ENCODE measurements at places on chromosomes 7 and 10.

DNA sequence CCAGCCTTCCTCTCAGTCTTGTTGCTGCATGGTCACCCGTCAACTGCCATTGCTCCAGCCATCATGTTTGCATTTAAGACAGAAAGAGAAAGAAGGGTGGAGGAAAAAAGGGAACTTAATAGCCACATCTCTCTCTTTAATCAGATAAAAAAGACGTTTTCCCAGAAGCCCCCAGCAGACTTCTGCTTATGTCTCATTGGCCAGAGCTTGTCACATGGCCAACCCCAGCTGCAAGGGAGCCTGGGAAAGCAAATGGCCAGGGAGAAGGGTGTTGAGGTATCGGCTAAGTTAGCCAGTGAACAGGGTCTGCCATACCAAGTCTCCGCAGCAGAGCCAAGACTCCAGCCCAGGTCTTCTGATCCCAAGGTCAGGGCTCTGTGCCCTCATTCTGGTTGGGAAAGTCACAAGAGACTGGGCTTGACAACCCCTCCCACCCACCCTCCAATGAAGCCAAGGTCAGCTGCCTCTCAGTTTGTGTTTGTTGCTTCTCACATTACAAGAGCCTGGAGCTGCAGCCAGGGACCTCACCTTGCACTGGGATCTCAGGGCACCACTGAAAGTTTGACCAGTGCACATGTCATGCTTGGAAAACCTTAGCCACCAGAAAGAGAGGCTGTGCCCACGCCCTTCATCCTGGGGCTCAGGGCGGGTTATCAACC, 80.3 kb upstream of the LYZL2 start:
- no peaks in the 10 kb centered on the region for H3K27me3 ChIP-seq
- no peaks in the 10 kb centered on the region for H3K36me3 ChIP-seq
- no peak overlapping the region for H3K4me3 ChIP-seq

GRCh38 chr10:63064706-63065105, 68.4 kb upstream of the NRBF2 start:
- H3K4me3 ChIP-seq, result no peak overlapping the region
- no peaks in the 10 kb centered on the region for H3K27me3 ChIP-seq
- H3K36me3 ChIP-seq, result no peaks in the 10 kb centered on the region

GRCh38 chr10:44566786-44567185, 181.9 kb upstream of the CXCL12 start:
- no peak overlapping the region for H3K27ac ChIP-seq
- no peaks in the 10 kb centered on the region for H3K4me1 ChIP-seq
- DNase-seq, result no peak

DNA sequence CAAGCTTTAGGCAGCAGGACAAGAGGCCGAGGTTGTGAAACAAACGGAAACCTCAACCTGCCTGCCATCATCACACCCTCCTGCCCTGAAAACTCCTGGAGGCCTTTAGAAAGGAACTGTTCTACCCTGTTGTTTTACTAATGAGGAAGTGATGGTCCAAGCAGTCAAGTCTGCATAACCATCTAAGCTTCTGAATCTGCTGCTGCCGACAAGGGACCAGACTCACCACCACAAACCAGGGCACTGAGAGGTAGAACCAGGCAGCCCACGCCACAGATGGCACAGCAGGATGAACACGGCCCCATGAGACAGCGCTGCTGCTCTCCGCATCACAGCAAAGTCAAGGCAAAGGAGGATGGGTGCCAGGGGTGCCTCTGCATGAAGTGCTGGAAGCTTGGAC, 209.4 kb downstream of the CELF2 start:
- no peak overlapping the region for H3K27ac ChIP-seq
- H3K27me3 ChIP-seq, result no peaks in the 10 kb centered on the region
- H3K36me3 ChIP-seq, result no peaks in the 10 kb centered on the region
- no peak overlapping the region for H3K4me3 ChIP-seq
- no peak for DNase-seq
- no peaks in the 10 kb centered on the region for H3K4me1 ChIP-seq

DNA sequence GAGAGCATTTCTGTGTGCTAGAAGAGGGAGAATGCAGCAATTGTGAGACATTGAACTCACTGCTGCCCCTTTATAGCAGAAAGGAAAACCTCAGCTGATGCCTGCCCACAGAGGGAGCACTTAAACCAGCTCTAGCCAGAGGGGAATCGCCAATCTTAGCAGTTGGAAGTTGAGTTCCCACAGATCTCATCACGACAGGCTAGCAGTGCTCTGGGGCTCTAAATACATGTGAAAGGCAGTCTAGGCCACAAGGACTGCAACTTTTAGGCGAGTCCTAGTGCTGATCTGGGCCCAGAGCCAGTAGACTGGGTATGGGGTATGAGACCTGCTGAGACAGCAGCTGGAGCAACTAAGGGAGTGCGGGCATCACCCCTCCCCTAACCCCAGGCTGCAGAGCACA, 25.2 kb upstream of the PRR15 start:
- no peak overlapping the region for H3K4me3 ChIP-seq
- DNase-seq, result peak; percentile 13
- no peak overlapping the region for H3K27ac ChIP-seq
- H3K4me1 ChIP-seq, result no peaks in the 10 kb centered on the region
- no peaks in the 10 kb centered on the region for H3K27me3 ChIP-seq

DNA sequence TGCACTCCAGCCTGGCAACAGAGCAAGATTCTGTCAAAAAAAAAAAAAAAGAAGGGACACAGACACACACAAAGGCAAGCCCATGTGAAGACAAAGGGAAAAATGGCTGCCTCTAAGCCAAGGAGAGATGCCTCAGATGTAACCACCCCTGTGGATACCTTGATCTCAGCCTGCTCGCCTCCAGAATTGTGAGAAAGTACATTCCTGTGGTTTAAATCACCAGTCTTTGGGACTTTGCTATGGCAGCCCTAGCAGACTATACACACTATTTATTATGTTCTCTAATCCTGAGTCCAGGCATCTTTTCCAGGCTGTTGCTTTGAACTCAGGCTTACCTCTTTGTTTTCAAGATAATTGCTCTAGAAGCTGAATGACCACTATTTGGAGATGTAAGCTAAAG, 494.3 kb downstream of the GALNT17 start:
- H3K27ac ChIP-seq, result no peak overlapping the region
- no peaks in the 10 kb centered on the region for H3K27me3 ChIP-seq
- H3K4me1 ChIP-seq, result no peaks in the 10 kb centered on the region

GRCh38 chr10:131641231-131641630, 259.6 kb upstream of the PPP2R2D start:
- H3K27ac ChIP-seq, result no peak overlapping the region
- H3K4me1 ChIP-seq, result no peaks in the 10 kb centered on the region
- DNase-seq, result no peak
- no peaks in the 10 kb centered on the region for H3K36me3 ChIP-seq

- no peaks in the 10 kb centered on the region for H3K27me3 ChIP-seq
- peaks cover 4% of the 10 kb centered on the region for H3K36me3 ChIP-seq
- no peak overlapping the region for H3K27ac ChIP-seq
- peaks cover 7% of the 10 kb centered on the region for H3K4me1 ChIP-seq
- DNase-seq, result no peak
Measured at GRCh38 chr10:17651896-17652295, 7.9 kb downstream of the STAM start.

GRCh38 chr10:127736915-127737562, at the start of gene FOXI2:
FOXI2 (plus strand) TSS chr10:127737185; CDS start chr10:127737274, 89 bp downstream.
- no peaks in the 10 kb centered on the region for H3K36me3 ChIP-seq
- H3K4me1 ChIP-seq, result no peaks in the 10 kb centered on the region
- no peak within 1 kb of the TSS for H3K4me3 ChIP-seq
- H3K27me3 ChIP-seq, result peaks cover 17% of the 10 kb centered on the region

DNA sequence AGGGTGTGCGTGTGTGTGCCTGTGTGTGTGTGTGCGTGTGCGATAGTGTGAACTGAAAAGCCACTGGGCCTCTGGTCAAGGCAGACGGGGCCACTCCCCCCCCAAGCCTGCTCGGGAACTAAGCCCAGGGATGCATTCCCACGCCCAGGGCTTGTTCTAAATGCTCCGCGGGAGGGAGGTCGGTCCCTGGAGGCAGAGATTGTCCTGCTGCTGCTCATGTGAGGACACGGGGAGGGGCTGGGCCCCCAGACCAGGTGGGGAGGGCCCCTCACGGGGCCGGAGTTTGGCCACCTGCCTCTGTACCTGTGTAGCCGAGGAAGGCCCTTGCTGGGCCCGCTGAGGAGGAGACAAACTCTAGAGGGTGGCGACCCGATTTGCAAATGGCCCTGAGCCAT, 93.9 kb downstream of the PDGFA start:
- no peak overlapping the region for H3K4me3 ChIP-seq
- peaks cover 4% of the 10 kb centered on the region for H3K4me1 ChIP-seq
- H3K36me3 ChIP-seq, result no peaks in the 10 kb centered on the region

GRCh38 chr7:151925446-151926335, 30.6 kb upstream of the GALNTL5 start:
- H3K27me3 ChIP-seq, result no peaks in the 10 kb centered on the region
- no peak overlapping the region for H3K27ac ChIP-seq
- H3K4me1 ChIP-seq, result peaks cover 2% of the 10 kb centered on the region

DNA sequence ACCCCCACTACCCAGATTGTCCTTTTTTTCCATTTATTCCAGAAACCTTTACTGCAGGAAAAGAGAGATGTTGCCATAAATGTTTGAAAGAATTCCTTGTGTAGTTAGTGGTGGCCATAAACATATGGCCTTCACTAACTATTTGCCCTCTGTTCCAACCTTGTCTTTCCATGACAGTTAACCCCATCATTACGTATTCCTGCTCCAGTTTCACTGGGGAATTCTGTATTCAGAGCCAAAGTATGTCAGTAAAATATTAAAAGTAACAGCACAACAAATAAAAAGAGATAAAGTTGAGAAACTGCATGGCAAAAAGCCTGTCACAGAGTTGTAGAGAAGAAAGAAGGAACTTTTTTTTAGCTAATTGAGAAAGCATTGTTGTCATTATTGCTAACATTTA, 261.3 kb downstream of the BICC1 start:
- H3K4me1 ChIP-seq, result no peaks in the 10 kb centered on the region
- H3K27ac ChIP-seq, result no peak overlapping the region
- H3K36me3 ChIP-seq, result no peaks in the 10 kb centered on the region
- H3K4me3 ChIP-seq, result no peak overlapping the region

DNA sequence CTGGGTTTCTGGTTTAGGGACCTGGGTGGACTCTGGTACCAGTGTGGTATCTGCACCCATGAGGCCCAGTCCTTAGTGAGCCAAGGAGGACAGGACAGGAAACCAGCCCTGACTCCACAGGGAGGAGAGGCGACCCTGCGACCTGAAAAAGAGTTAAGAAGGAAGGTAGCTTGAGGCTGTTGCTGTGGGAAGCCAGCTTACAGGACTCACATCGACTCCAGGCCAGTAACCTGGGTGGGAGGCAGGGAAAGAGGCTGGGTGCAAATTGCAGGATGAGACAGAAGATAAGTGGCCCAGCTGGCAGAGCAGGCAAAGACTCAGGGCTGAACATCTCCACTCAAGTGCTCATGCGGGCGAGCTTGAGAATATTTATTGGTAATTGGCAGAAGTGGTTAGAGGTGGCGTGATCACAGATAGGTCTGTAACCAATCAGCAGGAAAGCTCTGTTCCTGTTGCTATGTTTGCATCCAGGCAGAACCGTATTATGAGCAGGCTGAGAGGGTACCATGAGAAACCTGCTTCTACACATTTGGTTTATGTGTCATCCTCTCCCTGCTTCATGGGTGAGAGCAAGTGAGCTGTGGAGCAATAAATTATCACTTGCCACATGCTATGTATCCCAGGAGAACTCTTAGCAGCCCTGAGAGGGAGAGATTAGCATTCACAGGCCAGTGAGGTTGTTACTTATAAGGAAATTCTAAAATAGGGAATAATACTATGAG, 11.0 kb downstream of the TLL2 start:
- no peaks in the 10 kb centered on the region for H3K27me3 ChIP-seq
- H3K27ac ChIP-seq, result no peak overlapping the region
- H3K4me1 ChIP-seq, result no peaks in the 10 kb centered on the region
- H3K4me3 ChIP-seq, result no peak overlapping the region

DNA sequence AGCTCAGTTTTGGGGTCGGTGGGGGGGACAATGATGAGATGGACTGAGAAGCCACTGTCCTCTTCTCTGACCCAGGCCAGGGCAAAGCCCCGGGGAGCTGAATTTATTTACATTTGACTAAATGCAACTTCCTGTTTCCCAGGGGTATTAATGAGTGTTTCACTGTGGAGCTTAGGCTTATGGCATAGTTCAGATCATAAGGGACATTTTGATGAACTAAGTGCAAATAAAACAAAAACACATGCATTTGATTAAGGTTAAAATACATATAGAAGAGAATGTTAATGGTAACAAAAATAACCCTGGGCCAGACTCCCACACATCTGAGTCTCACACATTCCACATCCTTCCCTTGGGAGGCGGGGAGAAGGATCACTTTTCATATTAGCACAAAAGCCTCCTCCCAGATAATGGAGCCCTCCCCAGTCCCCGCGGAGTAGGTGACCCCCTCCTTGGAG, 320.6 kb downstream of the FRMD4A start:
- no peaks in the 10 kb centered on the region for H3K4me1 ChIP-seq
- H3K27ac ChIP-seq, result no peak overlapping the region

DNA sequence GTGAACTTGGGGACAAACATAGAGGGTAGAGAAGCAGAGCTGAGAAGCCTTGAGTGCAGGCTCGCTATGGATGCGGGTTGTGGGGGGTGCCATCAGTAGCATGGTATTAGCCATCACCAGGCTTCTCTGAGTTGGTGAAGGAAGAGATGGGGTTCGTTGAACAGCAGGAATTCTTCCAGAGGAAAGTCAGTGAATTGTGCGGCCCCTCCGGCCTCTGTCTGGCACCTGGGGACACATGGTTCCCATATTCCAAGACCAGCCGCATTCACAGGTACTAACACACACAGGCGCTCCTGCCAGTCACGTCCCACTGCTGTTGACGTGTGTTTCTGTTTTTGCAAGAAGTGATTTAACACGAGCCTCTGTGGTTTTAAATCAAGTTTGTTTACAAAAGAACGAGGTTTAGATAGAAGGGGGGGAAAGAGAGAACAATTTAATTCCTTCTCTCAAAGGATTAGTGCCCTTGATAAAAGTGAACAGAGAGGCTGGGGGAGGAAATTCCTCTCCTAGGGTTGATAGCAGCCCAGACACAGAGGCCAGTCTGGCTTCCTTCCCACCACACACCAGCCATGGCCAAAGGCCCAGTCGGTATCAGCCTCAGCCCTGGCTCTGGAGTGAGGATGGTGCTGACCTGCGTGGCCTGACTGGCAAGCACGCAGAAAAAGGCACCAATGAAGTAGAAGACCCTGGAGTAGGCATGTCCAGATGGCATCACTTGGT, 252.6 kb upstream of the IGFBP3 start:
- H3K27me3 ChIP-seq, result no peaks in the 10 kb centered on the region
- no peak for DNase-seq
- H3K36me3 ChIP-seq, result no peaks in the 10 kb centered on the region

DNA sequence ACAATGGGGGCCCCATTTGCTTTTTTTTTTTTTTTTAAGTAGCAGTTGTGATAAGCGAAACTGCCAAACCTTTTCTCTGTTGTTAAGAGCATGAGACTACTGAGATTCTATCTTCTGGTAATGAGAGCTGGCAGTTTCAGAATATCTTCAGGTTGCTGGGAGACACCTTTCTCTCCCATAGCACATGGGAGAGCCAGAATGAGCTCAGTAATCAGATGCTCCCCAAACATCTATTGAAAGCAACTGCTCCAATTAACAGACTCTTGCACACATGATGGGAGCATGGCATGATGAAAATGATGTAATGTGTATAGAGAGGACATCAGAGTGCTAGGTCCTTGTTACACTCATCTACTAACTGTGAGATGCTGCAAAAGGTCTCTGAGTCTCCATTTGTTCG, 18.8 kb downstream of the MYO3A start:
- H3K4me3 ChIP-seq, result no peak overlapping the region
- no peaks in the 10 kb centered on the region for H3K4me1 ChIP-seq
- H3K27me3 ChIP-seq, result no peaks in the 10 kb centered on the region
- DNase-seq, result no peak
- H3K36me3 ChIP-seq, result no peaks in the 10 kb centered on the region

GRCh38 chr7:81478664-81479063, 291.2 kb downstream of the HGF start:
- H3K4me1 ChIP-seq, result no peaks in the 10 kb centered on the region
- H3K36me3 ChIP-seq, result no peaks in the 10 kb centered on the region
- H3K27me3 ChIP-seq, result no peaks in the 10 kb centered on the region

Measured in small intestine (tissue), 16 donors.